IPS DF 6.9 (cell line): ENCODE measurements at places on chromosomes 5 and 9.
A peak's percentile ranks its signal among the peaks of the same experiment; 100 is the strongest.

- DNase-seq: no peak
Observed at GRCh38 chr5:175614223-175614815, 43.6 kb upstream of the HRH2 start.

- no peak for DNase-seq
Observed at GRCh38 chr9:92290785-92291429, 2.6 kb downstream of the IARS1 start.

DNA sequence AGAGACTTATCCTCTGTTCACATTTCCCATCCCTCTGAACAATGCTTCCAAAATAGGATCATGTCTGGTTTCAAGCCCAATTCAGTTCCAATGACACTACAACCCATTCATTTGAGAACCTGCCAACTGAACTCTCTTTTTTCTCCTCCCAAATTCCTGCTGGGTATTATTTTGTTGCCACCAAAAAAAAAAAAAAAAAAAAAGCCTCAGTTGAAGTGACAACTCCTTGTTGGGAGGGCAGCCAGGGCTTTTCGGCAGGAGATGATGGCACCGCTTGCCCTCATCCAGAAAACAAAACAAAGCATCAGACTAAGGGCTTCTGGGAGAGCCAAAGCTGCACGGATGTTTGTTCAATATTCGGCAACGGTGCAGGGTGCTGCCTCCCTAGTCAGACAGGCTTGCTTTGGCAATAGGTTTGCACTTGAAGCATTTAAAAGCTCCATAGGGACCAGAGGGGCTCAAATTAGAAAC is 30.6 kb upstream of the TRIM32 start:
- DNase-seq: no peak

GRCh38 chr5:15943487-15943886 is 236.1 kb downstream of the MARCHF11 start:
- no peak for DNase-seq

DNA sequence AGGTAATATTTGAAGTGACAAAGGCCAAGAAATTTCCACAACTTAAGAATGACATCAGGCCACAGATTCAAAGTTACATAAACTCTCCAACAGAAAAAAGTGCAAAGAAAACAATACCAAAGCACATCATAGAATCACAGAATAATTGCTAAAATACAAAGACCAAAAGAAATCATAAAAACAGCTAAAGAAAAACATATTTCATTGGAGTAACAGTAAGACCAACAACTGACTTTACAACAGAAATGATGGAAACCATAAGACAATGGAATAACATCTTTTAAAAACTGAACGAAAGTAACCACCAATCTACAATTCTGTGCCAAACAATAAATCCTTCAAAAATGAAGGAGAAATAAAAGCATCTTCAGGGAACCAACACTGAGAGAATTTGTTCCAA is 38.3 kb downstream of the ZDHHC21 start:
- DNase-seq: no peak

- DNase-seq: no peak
Observed at GRCh38 chr5:55820488-55820887, 30.7 kb upstream of the IL31RA start.

- no peak for DNase-seq
Observed at GRCh38 chr5:151619812-151620460, 28.8 kb upstream of the FAT2 start.

GRCh38 chr5:150155258-150156026 is at the start of gene PDGFRB:
Gene PDGFRB (minus strand): TSS chr5:150155845. CDS start chr5:150137047, 18,798 bp downstream.
- DNase-seq: no peak

GRCh38 chr5:87069974-87070608 is 197.6 kb upstream of the RASA1 start:
- no peak for DNase-seq

DNA sequence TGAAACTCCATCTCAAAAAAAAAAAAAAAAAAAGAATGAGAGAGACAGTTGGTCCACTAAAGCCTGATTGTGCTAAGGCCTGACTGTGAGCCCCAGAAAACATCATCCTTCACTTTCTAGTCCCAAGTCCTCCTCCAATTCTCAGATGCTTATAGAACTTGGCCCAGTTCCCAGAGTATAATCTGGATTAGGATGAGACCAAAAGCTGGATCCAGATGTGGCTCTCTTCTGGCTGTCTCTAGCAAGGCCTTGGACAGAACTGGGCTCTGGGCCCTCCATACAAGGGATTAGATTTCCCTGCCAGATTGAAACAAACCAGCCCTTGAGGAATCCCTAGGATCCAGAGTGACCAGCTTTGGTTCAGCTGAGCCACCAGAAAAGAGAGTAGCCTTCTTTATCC is 98.4 kb upstream of the ZNF366 start:
- DNase-seq: no peak

DNA sequence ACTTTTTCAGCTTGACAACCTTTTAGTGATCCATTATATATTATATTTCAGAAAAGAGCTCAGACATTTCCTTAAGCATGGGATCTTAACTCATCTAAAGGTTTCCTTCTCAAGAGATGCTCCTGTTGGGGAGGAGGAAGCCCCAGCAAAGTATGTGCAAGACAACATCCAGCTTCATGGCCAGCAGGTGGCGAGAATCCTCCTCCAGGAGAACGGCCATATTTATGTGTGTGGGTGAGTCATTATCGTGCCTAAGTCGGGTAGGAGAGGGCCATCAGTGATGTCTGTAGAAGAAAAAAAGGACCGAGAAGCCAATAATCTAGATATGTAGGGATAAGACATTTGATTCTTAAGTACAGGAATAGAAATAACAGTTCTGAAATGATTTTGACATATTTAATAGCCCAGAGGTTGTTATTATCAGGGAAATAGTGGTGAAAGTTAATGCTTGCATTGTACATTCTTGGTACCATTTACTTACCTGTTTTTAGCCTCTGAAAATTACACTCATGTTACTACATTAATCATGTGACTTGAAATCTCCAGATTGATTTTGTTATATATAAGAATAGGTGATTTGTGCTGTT is 28.2 kb downstream of the MTRR start:
- peak; percentile 25 for DNase-seq

DNA sequence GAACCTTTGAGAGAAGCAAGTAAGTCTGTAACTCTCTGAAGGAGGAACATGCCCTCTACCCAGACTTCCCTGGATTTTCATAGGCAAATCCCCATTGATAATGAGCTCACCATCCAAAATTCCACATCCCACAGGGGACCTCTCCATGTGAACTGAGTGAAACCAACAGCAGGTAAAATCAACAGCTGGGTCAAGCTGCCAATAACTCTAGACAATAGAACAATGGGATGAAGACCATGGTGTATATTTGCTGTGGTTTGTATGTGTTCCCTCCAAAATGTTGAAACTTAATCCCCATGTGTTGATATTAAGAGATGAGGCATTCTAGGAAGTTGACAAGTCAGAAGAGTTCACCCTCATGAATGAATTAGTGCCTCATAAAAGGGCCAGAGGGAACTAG is 110.2 kb upstream of the MYO10 start:
- no peak for DNase-seq

DNA sequence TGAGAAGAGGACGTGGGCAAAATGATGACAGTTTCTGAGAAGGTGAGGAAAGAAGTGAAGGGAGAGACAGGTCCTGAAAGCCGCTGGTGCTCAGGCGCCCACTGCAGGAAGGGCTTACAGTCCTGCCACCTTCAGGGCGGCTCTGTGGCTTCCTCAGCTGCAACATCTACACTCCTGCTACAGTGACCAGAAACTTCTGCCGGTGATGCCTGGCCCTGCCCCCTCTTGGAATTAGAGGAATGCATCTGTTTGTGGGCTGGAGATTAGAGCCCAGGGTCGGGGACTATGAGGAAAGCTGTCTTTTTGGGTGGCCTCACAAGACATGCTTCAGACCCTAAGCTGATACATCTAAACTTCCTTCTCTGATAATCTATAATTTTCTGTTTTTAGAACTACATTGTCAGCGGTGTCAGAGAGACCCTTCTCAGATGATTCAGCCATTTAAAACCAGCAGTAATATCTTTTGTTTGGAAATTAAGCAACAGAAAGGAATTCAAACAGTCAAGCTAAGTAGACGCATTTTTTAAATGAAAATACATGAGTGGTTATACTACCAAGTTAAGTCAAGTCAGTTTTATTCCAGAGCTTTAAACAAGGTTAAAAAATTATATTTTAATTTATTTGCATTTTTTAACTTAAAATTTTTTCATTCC is 30.4 kb downstream of the PRDM6 start:
- no peak for DNase-seq
